ENCODE measurements at places on chromosomes 4 and X.
A peak's percentile ranks its signal among the peaks of the same experiment; 100 is the strongest.

GRCh38 chrX:148567779-148568178 lies 67.4 kb downstream of the AFF2 start:
- no peak for DNase-seq
- H3K4me1 ChIP-seq: no peaks in the 10 kb centered on the region

DNA sequence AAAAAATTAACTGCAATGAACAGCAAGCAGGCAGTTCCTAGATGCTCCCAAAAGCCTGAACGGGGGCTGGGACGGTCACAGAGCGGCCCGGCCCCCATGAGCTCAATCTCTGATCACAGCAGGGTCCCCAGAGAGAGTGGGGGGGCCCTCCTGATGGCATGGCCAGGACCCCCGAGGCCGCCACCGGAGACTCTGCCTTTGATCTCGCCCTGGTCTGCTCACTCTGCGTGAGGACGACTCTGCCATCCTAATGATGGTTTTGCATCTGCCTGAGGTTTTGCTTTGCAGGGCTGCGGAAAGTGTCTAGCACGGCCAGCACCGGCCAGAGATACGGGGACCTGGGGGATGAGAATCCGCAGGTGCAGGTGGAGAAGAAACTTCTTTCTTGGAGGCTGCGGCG lies 103.8 kb downstream of the SHOX start:
- no peaks in the 10 kb centered on the region for H3K4me1 ChIP-seq
- no peaks in the 10 kb centered on the region for H3K36me3 ChIP-seq
- no peaks in the 10 kb centered on the region for H3K27me3 ChIP-seq
- no peak overlapping the region for H3K27ac ChIP-seq

DNA sequence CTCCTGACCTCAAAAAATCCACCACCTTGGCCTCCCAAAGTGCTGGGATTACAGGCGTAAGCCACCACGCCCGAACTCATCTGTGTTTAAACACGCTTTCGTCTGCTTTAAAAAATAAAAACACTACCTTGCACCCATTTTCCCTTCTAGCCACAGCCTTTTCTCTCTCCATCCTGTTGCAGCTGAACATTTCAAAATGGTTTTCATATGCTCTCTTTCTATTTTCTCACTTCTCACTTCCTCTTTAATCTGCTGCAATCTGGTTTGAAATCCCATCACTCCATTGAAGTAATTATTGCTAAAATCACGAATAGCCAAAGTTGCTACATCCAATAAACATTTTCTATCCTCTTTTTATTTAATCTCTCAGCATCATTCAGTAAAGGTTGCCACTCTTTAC lies 70.0 kb downstream of the DCHS2 start:
- H3K27ac ChIP-seq: no peak overlapping the region
- H3K27me3 ChIP-seq: peaks cover 30% of the 10 kb centered on the region
- H3K4me3 ChIP-seq: no peak overlapping the region
- H3K36me3 ChIP-seq: no peaks in the 10 kb centered on the region

DNA sequence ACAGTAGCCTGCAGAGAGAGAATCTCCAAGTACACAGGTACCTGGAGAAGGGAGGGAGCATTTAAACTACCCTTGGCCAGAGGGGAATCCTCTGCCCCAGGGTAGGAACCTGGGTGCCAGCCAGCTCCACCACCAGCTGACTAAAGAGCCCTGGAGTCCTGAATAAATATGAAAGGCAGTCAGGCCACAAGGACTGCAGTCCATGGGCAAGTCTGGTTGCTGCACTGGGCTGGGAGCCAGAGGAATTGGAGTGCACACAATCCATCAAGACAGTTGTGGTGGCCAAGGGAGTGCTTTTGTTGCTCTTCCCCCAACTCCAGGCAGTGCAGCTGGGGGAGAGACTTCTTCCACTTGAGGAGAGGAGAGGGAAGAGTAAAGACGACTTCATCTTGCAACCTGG lies 172.5 kb downstream of the HNRNPD start:
- no peak overlapping the region for H3K4me3 ChIP-seq
- no peak overlapping the region for H3K27ac ChIP-seq
- H3K27me3 ChIP-seq: peaks cover 19% of the 10 kb centered on the region
- no peaks in the 10 kb centered on the region for H3K4me1 ChIP-seq
- DNase-seq: peak; percentile 1

GRCh38 chr4:5389756-5390310 lies 318.5 kb downstream of the EVC2 start:
- H3K27ac ChIP-seq: no peak overlapping the region
- no peaks in the 10 kb centered on the region for H3K4me1 ChIP-seq
- no peak overlapping the region for H3K4me3 ChIP-seq
- no peaks in the 10 kb centered on the region for H3K36me3 ChIP-seq

GRCh38 chr4:54877006-54877405 lies 219.2 kb downstream of the KIT start:
- H3K4me3 ChIP-seq: no peak overlapping the region
- H3K36me3 ChIP-seq: no peaks in the 10 kb centered on the region

GRCh38 chrX:112734290-112734689 lies 54.6 kb upstream of the LHFPL1 start:
- H3K27me3 ChIP-seq: no peaks in the 10 kb centered on the region
- H3K36me3 ChIP-seq: no peaks in the 10 kb centered on the region
- no peak overlapping the region for H3K4me3 ChIP-seq
- no peak overlapping the region for H3K27ac ChIP-seq
- no peak for DNase-seq

All from PC-3 (cell line).